Psoas muscle (tissue), 8 donors: ENCODE measurements at places on chromosomes 6 and 20.

GRCh38 chr6:151254451-151255081 is 14.8 kb downstream of the AKAP12 start:
- DNase-seq, result no peak

DNA sequence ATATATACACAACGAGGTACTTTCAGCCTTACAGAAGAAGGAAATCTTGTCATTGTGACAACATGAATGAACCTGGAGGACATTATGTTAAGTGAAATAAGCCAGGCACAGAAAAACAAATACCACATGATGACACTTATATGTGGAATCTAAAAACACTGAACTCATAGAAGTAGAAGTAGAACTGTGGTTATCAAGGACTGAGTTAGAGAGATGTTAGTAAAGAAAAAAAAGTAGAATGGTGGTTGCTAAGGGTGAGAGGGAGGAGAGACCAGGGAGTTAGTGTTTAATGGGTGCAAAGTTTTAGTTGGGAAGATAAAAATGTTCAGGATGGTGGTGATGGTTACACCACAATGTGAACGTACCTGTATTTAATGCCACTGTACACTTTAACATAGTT is 4.8 kb upstream of the STX11 start:
- DNase-seq, result no peak

- DNase-seq, result no peak
Measured at GRCh38 chr20:50918403-50918802, 12.8 kb downstream of the ADNP start.

DNA sequence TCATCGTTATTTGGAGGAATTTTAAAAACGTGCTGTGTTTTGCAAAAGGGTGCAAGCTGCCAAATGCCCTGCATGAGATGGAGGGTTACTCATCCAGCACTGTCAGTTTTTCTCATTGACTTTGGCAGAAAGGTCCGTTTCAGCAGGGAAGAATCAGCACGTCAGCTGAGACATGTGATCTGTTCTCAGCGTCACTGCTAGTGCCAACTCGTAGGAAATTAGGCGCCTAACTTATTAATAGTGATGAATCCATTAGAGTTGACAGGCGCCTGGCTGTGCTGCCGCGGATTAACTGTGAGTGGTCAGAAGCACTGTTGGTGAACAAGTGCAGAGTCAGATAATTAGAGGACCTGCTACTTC is 175.5 kb upstream of the FOXQ1 start:
- no peak for DNase-seq

DNA sequence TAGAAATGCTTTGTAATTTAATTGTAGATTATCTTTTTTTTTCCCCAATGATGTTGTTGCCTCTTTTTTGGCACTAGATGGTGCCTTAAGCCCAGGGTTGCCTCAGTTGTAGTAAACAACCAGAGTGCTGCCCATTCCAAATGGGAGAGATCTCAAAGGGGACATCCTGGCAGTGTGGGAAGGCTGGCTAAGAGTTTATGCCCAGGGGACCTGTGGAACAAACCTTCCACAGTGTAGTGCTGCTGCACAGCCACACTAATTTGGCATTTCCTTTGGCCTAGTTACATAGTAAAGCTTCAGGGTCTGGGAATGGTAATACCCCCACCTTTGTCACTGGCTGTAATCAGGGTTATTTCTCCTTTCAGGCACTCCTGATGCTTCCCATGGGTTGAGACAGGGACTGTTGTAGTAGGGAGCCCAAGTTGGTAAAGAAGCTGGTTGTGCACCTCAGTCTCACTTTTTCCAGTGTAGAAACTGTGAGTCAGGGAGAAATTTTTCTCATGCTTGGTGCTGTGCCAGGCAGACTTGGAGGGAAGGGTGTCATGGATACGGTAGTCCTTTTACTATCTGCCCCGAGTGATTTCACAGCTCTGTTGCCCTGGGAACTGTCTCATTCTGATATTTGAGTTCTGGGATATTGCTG is 177.8 kb upstream of the ECI2 start:
- no peak for DNase-seq

DNA sequence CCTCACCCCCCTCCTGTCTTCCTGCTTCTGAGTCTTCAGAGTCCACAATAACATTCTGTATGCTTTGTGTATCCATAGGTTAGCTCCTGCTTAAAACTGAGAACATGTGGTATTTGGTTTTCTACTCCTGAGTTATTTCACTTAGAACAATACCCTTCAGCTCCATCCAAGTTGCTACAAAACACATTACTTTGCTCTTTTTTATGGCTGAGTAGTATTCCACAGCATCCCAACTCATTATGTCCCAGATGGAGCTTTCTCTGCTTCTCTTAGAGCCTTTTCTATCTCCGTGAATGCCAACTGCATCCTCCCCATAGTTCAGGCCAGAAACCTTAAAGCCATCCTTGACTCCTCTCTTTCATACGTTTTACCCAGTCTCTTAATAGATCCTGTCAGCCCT is 55.8 kb downstream of the STMND1 start:
- no peak for DNase-seq

DNA sequence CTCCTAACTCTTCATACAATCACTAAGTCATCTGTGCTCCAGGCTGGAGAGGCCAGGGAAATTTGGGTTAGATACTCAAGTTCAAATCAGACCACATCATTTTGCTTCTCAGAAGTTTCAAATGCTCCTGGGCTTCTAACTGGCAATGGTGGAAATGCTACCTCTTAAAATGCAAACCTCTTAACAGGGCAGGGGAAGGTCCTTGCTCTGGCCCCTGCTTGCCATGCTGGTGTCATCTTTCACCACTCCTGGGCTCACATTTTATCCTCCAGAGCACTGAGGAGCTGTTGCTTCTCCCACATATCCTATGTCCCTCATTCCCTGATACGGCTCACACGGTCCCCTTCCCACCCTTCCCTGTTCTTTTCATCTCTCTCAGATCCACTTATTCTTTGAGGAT is 41.8 kb upstream of the NT5E start:
- DNase-seq, result no peak

- DNase-seq, result no peak
Measured at GRCh38 chr20:16451001-16451400, 122.2 kb downstream of the KIF16B start.

- DNase-seq, result no peak
Measured at GRCh38 chr6:137698636-137699030, 168.4 kb upstream of the TNFAIP3 start.

DNA sequence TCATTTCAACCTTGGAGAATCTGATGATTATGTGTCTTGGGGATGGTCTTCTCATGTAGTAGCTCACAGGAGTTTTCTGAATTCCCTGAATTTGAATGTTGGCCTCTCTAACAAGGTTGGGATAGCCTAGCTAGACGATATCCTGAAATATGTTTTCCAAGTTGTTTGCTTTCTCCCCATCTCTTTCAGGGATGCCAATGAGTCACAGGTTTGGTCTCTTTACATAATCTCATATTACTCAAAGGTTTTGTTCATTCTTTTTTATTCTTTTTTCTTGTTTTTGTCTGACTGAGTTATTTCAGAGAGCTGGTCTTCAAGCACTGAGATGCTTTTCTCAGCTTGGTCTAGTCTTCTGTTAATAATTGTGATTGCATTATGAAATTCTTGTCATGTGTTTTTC is 42.7 kb upstream of the COL9A1 start:
- DNase-seq, result no peak

- no peak for DNase-seq
Measured at GRCh38 chr20:12764053-12764452, 244.7 kb upstream of the SPTLC3 start.

DNA sequence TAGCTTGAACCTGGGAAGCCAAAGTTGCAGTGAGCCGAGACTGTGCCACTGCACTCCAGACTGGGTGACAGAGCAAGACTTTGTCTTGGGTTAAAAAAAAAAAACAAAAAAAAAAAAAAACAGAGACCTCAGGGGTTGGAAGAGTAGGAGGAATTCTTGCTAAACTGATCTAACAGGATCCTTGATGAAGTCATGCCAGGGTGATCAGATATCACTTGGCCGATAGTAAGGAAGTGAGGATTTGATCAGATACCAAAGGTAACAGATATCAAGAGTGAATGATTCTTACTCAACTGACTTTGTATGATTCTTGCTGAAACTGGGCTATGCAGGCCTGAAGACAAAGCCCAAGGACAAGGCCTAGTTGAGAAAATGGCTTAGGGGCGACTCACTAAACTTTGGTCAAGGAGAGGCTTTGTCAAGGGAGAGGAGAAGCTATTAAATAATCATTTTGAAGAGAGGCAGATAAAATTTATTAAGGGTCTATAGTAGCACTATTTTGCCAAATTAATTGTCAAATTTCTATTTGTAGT is 624.7 kb downstream of the UTRN start:
- no peak for DNase-seq

GRCh38 chr6:108945681-108946159 is 97.5 kb downstream of the ARMC2 start:
- peak; percentile 75 for DNase-seq

GRCh38 chr6:168231393-168231957 is 88.1 kb downstream of the DACT2 start:
- DNase-seq, result no peak

- DNase-seq, result no peak
Measured at GRCh38 chr6:125375821-125376220, 74.1 kb upstream of the HDDC2 start.

- no peak for DNase-seq
Measured at GRCh38 chr6:77880501-77880900, 227.7 kb downstream of the MEI4 start.

- DNase-seq, result no peak
Measured at GRCh38 chr20:23749746-23750145, 989 bp downstream of the CST1 start.

- DNase-seq, result no peak
Measured at GRCh38 chr6:138286698-138287097, 68.4 kb upstream of the PBOV1 start.

GRCh38 chr6:37168811-37169495 is 999 bp upstream of the PIM1 start:
- DNase-seq, result no peak

DNA sequence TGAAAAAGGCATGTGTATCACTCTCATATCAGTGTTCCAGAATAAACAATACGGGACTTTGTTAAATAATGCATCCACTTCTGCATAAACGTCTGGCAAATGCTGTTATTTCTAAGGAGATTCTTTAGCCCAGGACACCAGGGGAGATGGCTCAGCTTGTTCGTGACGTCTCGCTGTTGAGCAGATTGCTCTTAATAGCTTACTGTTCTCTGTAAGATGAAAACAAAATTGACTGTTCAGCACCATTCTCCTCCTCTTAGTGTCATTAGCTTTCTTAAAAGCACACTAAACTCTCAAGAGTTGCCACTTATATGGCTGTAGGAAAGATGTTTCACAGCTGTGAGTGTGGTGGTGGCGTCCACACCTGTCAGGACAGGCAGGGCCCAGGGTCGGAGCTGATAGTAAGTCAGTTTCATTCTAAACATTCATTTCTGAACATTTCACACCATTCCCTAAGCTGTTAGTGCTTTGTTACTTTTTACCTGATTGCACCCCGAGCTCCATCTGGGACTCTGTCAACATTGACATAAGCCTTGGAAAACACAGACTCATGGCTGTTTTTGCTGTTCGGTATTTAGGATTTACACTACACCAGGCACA is 132.1 kb downstream of the ZDHHC14 start:
- no peak for DNase-seq

DNA sequence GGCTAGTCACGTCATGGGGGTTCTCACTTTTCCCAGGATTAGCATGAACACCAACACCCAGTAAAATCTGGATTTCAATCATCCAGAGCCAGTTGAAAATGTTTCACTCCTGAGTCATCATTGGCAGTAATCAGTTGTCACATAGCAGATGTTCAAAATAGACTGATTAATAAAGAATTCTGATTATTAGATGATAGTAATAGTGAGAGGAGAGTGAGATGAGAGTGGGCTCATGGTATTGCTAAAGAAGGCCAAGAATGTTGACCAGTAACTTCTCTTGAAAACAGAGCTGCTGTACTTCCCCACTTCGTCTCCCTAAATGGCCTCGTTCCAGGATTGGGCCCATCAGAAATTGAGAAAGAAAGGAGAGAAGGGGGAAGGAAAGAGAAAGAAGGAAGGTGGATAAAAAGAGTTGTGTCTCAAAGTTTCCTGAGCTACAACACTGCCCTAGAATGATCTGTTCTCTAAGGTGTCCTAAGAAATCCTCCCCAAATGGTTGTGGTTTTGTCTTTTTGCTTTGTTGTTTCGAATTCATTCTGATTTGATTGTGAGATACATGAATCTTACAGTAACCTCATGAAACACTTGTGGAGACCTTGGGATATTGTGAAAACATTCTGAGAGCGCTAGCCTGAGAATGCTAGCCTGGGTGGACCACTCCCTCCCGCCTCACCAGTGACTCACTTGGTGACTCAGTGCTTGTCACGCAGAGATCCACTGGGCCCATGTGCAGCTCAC is 502.2 kb upstream of the JARID2 start:
- DNase-seq, result peak; percentile 79

GRCh38 chr20:10659651-10660601 is 13.9 kb downstream of the JAG1 start:
- DNase-seq, result no peak

DNA sequence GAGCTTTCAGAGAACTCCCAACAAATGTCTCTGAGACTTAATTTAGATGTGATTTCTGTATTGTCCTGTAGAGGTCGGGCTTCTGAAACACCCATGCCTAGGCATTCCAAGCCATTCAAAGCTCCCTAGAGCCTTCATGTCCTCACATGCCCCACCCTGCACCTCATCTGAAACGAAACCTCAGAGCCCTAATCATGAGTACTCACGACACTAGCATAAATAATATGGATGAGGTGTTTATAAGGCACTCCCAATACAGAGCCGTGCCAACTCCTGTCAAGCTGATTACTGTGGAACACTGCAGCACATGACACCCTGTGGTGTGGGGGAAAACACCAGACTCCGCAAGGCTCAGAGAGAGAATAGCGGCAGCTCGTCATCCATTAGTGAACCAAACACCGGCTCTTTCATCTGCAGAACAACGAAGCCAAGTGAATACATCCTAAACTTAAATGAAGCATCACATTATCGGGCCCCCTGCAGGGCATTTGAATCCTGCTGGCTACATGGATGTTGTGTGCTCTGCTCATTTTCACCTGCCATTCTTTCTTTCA is 83.8 kb downstream of the FNDC1 start:
- DNase-seq, result no peak

GRCh38 chr6:38413102-38413800 is 226.5 kb downstream of the BTBD9 start:
- peak; percentile 28 for DNase-seq

GRCh38 chr20:8862092-8862491 is 206.8 kb upstream of the PLCB4 start:
- DNase-seq, result no peak

DNA sequence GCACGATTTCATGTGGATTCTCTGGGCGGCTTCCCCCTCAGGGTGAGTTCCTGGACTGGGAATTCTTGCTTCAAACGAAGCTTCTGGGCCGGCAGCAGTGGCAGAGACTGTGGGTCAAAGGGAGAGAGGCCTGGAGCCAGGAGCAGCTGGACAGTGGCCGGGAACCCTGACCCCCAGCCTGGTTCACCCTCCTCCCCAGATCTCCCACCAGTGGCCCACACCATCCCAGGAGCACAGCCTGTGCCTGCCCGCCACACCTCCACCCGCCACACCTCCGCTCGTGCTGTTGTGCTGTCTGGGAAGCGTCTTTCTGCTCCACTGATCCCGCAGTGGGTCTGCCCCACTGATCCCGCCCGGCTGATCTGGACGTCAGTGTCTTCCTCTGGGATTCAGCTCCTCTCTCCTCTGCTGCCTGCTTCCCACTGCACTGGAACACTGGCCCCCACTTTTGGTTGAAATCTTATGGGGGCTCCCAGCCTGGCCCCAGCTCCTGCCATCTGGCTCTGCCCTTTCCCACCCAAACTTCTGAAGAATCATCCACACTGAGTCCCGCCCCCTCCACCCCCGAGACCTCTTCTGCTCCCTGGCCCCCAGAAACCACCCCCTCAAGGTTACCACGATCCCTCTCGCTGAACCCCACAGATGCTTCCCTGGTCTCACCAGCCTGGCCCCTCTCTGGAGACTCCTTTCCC is 9.8 kb downstream of the ZBP1 start:
- DNase-seq, result peak; percentile 39

- no peak for DNase-seq
Measured at GRCh38 chr20:3661814-3662665, 1.2 kb downstream of the GFRA4 start.
